ENCODE measurements at places on chromosomes 7 and 10.

DNA sequence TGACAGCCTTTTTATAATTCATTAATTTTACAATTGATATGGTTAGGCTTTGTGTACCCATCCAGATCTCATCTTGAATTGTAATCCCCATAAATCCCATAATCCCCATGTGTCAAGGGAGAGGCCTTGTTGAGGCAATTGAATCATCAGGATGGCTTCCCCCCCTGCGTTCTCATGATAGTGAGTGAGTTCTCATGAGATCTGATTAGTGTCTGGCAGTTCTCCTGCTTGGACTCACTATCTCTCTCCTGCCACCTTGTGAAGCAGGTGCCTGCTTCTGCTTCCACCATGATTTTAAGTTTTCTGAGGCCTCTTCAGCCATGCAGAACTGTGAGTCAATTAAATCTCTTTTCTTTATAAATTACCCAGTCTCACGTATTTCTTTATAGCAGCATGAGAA is 165.7 kb upstream of the GNAI1 start:
- no peak for DNase-seq

DNA sequence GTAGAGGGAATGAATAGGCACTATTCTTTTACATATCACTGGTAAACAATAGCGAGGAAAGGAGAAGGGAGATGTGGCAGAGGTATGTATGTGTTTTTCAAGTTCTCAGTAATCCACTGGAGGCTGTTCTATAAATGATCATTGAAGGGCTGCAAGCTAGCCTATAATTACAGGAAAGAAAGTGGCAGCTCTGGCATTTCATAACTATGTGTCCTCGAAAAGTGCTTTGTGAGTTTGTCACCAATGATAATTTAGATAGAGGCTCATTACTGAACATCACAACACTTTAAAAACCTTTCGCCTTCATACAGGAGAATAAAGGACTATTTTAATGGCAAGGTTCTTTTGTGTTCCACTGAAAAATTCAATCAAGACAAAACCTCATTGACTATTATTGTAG is 235.1 kb downstream of the FOXP2 start:
- no peak for DNase-seq

DNA sequence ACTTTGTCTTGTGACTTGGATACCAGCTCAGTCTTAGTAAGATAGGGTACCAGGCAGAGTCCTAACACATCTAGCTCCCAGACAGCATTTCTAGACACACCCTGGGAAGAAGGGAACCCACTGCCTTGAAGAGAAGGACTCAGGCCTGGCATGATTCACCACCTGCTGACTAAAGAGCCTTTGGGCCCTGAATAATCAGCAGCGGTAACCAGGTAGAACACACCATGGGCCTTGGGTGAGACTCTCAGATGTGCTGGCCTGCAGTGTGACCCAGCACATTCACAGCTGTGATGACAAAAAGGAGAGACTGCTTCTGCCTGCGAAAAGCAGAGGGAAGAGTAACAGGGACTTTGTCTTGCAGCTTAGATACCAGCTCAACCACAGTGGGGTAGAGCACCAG is 10.4 kb upstream of the TNKS2 start:
- DNase-seq: no peak

DNA sequence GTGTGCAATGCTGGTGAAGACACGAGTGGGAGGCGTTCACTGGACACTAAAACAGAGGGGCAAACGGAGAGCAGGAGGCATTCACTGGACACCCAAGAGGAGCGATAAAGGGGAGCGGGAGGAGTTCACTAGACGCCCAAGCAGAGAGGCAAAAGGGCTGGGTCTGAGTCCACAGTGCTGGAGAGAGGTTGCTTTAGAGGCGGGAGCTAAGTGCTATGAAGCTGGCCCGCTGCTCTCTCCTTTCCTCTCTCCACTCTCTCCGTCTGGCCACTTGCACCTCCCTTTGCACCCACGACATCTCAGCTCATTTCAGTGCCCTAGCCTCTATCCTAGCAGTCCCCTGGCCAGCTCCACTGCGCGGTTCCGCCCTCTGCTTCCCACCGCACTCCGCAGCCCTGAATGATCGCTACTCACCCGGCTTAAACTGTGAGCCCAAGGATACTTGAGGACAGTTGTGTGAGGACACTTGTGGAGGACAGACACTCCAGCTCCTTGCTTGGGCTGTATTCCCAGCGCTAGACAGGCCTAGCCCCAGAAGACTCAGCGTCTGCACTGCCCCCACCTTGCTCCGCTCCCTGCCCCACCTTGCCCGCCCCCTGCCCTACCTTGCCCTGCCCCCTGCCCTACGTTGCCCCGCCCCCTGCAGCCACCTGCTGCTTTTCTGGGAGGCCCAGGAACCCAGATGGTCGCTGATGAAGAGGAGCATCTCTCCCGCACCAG is 78.8 kb upstream of the CPXM2 start:
- DNase-seq: no peak

DNA sequence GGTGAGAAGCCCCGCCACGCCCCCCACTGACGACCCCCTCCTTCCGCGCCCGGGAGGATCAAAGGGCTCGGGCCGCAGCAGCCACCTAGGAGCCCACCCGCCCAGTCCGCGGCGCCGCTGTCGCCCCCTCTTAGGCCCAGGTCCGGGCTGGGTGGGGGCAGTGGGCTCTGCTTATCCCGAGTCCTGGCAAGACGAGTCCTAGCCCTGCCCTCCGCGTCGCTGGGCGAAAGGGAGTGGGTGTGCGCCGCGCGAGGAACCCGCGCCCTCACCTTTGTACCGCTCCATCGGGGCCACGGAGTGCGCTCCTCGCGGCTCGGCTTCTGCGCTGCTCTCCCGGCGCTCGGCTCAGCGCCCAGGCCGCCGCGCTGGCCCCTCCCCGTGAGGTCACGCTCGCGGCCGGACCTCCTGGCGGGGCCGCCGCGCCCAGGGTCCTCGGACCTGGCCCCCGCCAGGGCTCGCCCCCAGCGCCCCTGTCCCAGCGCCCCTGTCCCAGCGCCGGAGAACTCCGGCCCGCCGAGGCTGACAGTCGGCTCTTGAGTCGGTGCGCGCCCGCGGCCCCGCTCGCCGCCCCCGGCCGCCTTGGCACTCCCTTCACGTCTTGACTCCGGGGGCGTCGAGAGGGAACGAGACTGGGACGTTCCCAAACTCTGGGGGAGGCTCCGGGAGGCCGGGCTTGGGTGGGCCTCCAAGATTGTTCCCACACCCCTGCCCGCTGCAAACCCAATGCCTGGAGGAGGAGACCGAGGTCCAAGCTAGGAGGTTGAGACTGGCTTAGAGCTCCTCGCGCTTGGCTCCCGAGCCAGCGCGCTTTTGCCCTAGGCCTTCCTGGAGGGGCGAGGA is at the start of gene AFAP1L2:
AFAP1L2 (minus strand) TSS at position 332 of the 840 bp plus-strand sequence; CDS start at position 285, 47 bp downstream.
- no peak for DNase-seq

GRCh38 chr7:19239951-19240350 is 94.7 kb upstream of the FERD3L start:
- DNase-seq: no peak
